Left lung (tissue), 14 donors: ENCODE measurements at places on chromosomes 6 and 20.
A peak's percentile ranks its signal among the peaks of the same experiment; 100 is the strongest.

DNA sequence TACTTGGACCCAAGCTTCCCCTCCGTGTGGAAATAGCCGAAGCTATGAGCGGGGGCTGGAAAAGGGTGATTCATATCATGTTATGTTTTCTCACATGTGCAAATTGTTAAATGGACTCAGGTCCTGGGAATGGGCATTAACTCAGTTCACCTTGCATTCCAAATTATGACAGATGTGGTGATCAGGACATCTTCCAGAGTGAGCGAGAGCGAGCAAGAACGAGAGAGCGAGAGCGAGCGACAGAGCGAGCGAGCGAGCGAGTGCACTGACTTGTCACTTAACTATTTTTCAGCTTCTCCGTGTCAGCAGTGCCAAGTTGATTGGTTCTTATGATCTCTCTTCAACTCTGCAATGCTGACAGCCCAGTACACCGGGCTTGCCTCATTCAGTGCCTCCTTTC is 437.4 kb upstream of the NRSN1 start:
- no peak for DNase-seq

DNA sequence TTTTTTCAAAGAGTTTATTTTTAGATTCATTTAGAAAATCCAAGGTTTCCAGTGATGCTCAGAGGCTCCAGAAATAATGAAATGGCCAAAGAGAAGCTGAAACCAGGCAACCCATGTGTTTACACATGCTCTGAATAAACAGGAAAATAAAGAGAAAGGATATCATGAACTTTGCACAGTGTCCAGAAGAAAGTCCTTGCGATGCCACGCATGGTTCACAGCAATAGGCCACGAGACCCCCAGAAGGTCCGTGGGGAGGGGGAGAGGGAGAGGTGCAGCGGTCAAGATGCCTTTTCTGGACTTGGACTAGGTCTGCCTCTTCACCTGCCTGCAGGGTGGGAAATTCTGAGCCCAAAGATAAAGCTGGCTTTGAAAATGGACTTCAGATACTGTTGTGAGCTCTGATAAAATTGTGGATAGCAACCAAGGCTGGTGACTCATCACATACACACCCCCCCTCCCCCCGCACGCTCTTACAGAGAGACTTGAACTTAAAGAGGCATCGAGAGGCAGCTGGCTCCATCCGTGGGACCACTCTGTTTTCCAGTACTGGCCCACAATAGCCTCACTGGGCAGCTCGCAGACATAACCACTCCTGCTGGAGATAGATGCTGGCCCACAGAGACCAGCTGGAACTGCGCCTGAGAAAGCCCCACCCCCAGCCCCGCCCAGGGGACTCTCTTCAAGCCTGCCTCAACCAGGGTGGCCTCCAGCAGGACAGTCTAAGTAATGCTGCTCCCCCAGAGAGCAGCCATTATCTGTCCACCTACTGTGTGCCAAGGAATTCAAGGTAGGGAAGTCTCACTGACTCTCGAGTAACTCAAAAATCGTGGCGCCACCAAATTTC is 21.2 kb upstream of the NFATC2 start:
- DNase-seq = peak; percentile 70

- no peak for DNase-seq
Observed at GRCh38 chr20:625360-625932, 15.3 kb upstream of the TCF15 start.

DNA sequence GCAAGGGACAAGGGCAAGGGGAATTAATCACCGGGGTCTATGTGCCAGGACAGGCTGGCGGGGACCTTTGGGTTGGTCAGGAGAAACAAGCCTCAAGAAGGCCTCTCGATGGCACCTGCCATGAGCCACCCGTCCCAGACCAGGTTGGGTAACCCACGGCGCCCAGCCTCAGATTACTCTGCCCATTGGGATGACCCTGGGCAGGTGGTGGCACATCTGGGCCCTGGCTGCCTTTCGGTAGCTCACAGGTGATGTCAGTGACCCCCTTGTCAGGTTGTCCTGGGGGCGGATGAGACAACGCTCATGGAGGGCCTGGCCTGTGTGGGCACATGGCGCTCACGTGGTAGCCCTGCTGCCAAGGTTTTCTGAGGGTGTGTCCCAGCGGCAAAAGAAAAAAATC is 152.2 kb downstream of the SYCP2 start:
- DNase-seq = no peak

GRCh38 chr6:124661097-124661661 is 301.1 kb upstream of the RNF217 start:
- DNase-seq = peak; percentile 17

- DNase-seq = no peak
Observed at GRCh38 chr20:13744352-13744751, 40.4 kb downstream of the ESF1 start.

- no peak for DNase-seq
Observed at GRCh38 chr6:126550323-126550722, 210.4 kb downstream of the CENPW start.

DNA sequence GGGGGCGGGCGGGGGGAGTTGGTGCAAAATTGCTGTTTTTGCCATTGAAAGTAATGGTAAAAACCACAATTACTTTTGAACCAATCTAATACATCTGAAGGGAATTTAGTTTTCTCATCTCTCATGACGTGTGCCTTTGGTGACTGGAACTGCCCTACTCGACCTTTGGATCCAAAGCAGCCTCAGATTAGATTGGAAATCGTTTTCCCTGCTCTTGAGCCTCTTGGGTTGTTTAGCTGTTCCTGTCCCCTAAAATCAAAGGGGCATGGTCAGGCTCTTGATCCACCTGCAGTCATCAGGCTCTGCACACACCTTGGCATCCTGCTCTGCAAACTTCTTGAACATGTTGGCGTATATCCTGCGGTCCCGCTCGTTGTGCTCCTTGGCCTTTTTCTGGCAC is 64.0 kb upstream of the TULP1 start:
- no peak for DNase-seq

- DNase-seq = no peak
Observed at GRCh38 chr20:49685809-49686208, 27.9 kb downstream of the B4GALT5 start.

DNA sequence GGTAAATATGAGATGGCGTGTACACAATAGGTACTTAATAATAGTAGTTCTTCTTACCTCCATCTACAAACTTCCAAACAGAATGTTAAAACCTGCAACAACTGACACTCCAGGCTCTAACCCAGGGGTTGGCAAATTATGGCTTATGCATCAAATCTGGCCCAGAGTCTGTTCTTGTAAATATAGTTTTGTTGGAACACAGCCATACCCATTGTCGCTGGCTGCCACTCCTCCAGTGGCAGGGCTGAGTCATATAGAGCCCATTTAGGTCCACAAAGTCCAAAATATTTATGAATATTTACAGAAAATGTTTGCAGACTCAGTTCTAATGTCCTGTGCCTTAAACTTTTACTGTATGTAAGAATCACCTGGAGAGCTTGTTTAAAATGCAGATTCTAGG is 69.9 kb upstream of the BTBD3 start:
- no peak for DNase-seq
